ENCODE measurements at places on chromosomes 3 and 15.

DNA sequence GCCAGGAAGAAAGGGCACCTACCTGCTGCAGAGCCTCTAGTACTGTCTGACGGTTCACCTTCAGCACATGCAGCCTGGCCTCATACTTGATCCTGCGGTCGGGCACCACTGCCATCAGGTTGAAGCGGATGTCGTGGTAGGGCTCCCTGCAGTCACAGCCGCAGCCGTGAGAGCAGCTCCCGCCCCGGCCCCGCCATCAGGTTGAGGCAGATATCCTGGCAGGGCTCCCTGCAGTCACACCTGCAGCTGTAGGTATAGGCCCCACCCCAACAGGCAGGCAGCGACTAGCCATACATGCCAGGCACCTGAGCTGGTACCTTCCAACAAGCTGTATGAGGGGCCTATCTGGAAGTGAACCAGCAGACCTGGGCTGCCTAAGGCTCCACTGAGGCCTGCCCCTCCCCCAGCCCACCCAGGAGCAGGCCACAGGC is 38.7 kb downstream of the SEMA3G start:
- peak; percentile 44 for DNase-seq

DNA sequence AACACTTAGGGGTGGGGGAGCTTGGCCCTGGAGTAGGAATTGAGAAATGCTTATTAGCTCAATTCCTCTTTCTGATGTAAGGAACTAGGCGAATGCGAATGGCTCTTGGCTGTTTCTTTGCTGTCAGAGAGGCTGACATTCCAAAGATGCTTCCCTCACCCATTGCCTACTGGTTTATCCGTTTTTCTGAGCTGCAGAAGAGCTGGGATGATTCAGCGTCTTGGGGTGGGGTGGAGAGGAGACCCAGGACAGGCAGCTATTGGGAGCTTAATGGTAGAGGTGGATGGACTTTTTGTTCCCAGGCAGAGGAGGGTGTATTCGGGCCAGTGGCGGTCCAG is 9.8 kb downstream of the PLEKHO2 start:
- DNase-seq = no peak

DNA sequence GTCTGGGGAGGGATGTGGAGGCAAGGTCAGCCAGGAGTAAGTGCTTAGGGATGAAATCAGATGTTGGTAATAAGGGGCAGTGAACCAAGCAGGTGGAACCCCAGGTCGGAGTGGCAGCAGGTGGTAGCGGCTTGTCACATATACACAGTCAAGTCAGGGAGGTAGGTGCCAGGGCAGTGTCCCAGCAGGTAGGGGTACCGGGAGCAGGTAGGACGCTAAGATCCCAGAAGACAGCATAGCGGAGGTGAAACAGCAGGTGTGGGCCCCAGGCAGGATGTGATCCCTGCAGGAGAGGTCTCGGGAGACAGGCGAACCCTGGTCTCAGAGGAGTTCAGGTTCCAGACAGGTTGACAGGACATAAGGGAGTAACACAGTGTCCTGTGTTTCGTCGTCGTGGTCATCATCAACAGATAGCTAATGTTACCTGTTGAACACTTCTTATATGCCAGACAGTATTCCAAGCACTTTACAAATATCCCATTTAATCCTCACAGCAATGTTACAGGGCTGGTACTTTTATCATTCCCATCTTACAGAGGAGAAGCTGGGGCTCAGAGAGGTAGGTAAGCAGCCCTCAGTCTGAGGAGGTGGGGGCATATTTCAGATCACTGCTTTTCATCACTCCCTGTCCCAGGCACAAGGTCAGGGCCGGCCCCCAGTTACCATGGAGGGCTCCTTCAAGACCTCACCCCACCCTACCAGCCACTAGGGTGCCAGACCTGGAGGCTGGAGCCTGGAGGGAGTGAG is 241.6 kb downstream of the UACA start:
- DNase-seq = no peak

DNA sequence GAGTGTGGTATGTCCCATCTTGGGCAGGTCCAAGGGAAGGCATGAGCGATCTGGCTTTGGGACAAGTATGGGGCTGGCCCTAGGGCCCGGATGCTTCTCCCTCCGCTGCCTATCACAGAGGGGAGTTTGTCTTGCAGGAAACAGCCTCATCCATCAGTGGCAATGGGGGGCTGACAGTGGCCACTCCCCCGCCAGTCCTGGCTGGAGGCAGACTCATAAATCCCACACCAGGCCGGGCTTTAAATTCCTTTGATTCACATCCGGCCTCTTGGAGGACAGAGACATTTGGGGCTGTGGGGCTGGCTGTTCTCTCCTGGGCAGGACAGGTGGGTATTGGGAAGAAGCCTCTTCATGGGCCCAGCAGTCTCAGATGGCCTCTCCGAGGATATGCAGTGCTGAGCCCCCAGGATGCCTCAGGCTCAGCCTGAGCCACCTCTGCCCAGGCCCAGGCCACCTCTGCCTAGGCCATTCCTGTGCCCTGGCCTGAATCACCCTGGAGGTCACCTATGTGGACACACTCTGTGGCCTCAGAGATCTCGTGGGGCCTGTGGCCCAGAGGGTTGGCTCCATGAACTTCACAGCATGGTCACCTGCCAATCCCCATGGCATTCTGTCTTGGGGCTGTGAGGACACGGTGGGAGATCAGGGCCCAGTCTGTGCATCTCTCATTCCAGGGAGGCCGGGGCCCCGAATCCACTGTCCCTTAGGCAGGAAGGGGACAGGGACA is 84.2 kb upstream of the GOLGA6L4 start:
- no peak for DNase-seq

DNA sequence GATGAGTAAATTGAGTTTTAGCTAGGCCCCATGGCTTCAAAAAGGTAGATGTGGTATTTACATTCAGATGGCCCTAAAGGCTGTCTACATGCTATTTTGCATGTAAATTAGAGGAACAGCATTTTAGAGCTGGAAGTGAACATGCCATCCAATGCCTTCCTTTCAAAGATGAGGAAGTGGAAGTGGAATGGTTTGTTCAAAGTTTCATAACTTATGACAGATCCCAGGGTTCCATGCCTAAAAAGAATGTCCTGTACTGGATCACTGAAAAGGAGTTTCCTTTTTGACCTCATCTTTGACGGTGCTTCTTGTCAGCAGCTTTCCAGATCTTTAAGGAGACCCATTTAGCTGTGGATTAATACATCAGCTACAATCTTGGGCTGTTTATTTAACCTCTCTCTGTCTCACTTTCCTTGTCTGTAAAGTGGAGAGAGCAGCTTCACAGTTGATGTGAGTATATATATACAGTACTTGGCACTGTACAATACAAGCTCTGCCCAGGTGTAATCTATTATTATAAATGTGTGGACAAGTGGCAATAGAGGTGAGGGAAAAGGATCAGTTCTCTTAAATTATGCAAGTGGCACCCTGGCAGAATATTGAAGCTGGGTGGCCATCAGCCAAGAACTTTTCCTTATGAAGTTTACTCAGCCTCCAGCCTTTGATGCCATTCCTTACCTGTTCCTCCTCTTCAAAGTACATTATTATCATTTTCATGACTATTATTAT is 68.7 kb upstream of the GOLGA8B start:
- peak; percentile 15 for DNase-seq

DNA sequence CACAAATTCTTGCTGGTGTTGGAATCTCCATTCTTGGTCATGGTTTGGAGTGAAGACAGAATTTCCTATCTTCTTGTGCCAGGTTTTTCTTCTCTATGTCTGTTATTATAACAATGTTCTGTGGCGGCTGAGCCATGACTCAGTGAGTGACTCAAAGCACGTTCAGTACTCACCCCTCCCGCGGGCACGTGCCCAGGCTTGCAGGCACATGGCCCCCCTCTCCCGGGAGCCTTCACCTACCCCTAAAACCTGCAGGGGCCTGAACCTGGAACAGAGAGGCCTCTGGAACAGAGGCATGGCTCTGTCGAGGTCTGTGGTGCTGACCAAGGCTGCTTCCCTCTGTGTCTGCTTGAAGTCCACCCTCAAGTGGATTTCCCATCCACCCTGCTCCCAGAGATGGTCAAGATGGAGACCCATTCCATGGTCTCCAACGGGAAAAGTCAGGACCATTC is 27.6 kb downstream of the PLXNB1 start:
- DNase-seq = peak; percentile 48

DNA sequence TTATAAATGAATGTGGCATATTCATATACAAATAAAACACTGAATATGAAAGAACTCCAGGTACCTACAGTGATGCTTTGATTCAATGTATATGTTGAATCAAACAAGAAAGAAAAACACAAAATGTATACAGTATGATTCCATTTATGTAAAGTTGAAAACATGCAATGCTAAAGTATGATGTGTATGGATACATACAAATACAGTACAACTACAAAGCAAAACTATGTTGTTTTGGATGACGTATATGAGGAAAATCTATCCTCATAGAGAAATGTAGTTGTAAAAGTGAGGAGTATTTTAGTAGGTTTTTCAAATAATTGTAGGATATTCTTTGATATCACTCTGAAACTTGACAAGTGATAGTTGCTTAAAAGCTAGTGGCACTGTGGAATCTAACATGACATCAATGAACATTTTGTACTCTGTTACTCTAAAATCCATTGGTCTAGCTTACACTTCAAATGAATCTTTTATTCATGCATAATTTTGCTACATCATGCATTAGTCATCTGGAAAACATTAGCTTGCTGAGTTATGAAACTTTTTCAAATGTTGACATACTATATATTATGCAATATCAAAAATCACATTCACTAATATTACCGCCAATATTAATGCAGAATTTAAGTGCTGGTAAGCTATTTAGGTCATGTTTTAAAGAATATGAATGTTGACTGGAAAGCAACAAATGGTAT is 278.1 kb upstream of the CHRNA7 start:
- DNase-seq = no peak

GRCh38 chr15:74592222-74592621 is 23.4 kb upstream of the CLK3 start:
- DNase-seq = no peak

DNA sequence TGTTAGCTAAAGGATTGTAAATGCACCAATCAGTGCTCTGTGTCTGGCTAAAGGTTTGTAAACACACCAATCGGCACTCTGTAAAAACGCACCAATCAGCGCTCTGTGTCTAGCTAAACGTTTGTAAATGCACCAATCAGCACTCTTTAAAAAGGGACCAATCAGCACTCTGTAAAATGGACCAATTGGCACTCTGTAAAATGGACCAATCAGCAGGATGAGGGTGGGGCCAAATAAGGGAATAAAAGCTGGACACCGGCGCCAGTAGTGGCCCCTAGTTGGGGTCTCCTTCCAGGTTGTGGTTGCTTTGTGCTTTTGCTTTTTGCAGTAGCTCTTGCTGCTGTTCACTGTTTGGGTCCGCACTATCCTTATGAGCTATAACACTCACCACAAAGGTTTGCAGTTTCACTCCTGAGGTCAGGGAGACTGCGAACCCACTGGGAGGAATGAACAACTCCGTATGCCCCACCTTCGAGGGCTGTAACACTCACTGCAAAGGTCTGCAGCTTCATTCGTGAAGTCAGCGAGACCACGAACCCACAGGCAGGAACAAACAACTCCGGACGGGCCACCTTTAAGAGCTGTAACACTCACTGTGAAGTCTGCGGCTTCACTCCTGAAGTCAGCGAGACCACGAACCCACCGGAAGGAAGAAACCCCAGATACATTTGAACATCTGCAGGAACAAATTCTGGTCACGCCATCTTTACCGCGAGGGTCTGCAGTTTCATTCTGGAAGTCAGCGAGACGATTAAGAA is 1.1 kb upstream of the SUCLG2 start:
- DNase-seq = no peak

- DNase-seq = peak; percentile 99
Measured at GRCh38 chr15:66386204-66387123, at the start of gene MAP2K1. MAP2K1 (plus strand) TSS chr15:66386912; CDS start chr15:66387348, 436 bp downstream.

GRCh38 chr3:126245811-126246727 is 65.7 kb upstream of the ALDH1L1 start:
- DNase-seq = no peak

DNA sequence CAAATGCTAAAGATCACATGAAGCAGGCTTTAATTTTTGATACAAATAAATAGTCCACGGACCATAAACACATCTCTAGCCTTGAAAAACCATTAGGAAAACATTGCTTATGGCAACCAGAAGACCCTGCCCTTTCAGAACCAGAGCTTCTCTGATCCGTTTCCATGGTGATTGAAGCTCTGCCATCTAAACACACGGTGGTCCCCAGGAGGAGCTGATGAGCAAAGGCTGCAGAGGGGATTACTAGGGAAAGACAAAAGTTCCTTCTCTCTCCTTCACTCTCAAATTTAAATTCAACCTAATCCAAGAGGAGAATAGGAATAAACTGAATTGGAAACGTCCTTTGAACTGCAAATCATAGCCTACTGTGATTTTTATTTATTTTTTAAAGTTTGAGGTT is 122.0 kb upstream of the ATP10A start:
- no peak for DNase-seq

DNA sequence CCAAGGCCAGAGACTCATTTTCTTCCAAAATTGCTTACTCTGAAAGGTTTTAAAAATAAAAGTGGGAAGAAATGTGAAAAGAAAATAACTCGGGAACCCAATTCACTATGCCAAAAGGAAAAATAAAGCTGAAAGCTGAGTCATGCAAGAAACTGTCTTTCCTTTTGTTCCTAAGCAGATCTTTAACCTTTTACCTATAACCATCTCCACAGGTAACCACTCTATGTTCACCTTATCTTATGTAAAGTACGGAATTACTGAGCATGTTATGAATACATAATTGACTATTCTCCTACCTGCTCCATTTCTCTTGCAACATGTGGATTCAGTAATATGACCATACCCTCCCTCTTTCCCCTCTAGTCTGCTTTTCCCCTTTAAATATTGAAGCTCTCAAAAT is 62.0 kb downstream of the MINDY4B start:
- no peak for DNase-seq

- DNase-seq = no peak
Measured at GRCh38 chr3:53715815-53716483, 130.3 kb downstream of the CHDH start.

- DNase-seq = no peak
Measured at GRCh38 chr3:60307562-60308199, 943.6 kb downstream of the FHIT start.

- DNase-seq = peak; percentile 51
Measured at GRCh38 chr3:123331651-123332050, 117.2 kb downstream of the ADCY5 start.

- DNase-seq = no peak
Measured at GRCh38 chr15:78641102-78641748, at the start of gene CHRNB4. CHRNB4 (minus strand) TSS chr15:78641210; CDS start chr15:78641133, 77 bp downstream.

GRCh38 chr3:94965867-94966475 is 903.1 kb downstream of the NSUN3 start:
- no peak for DNase-seq

- DNase-seq = no peak
Measured at GRCh38 chr3:192156382-192156781, 571.0 kb downstream of the FGF12 start.

DNA sequence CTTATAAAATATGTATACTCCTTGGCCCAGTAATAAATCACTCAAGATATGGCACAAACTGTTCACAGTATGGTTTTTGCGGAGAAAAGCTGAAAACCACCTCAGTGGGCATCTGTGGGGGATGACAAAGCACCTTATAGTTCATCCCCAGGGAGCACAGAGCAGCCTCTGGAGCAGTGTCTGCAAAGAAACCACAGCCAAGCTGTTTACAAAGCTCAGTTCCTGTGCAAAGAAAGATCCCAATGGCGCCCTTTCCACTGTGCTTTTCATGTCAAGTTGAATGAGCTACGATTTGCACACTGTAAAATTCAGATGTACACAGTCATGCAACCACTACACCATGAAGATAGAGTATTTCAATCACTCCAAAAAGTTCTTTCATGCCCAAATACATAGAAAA is 2.5 kb upstream of the EFCC1 start:
- no peak for DNase-seq
